ENCODE measurements at places on chromosomes 7 and 10. TPM values are rescaled to one million over a fixed set of nuclear protein-coding genes. Genes with fewer than 3 reads are reported as not detected.
A peak's percentile ranks its signal among the peaks of the same experiment; 100 is the strongest.

GRCh38 chr7:21146642-21147423 is 281.1 kb upstream of the SP4 start:
- no peaks in the 10 kb centered on the region for H3K4me1 ChIP-seq
- no peaks in the 10 kb centered on the region for H3K36me3 ChIP-seq
- H3K27ac ChIP-seq: no peak overlapping the region
- no peak overlapping the region for H3K4me3 ChIP-seq
- DNase-seq: no peak
- H3K27me3 ChIP-seq: peaks cover 2% of the 10 kb centered on the region

FAS gene
- 7.2 TPM for total RNA-seq

DNA sequence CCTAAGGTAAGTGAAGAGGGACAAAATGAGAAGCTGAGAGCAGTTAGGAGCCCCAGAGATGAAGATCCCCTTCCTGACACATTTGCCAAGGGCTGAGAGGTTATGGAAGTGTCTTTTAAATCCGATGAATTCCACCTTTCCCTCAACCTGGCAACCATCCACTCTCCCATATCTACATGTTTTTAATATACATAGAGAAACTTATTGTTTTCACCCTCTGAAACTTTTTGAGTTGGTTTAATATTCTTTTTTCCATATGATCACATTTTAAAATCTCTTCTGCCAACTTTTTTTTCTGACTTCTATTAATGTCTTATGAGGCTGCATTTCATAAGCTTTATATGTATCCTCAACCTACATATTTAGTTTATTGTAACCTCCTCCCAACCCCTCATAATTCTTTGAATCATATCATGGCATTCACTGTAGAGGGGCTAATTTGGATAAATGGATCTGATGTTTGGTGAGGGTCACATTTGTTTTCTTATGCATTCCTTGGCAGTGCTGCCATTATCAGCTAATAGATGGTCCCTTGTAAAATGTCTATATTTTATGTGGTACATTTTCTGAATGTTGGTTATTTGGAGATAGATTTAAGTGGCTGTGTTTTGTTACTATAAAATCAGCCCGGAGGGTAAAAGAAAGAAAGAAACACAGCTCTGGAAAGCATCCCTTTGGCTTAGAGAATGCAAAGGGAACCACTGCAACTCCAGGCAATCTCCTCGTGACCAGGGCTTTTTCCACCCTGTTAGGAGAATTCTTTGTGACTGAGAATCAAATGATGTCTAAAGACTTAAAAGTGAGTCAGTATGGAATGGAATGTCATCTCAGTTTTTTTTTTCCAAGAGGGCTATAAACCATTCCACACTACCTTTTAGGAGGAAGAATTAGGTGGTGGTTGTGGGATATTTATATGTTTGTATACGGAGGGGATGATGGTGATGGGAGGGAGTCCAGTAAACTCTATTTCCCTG is 334.4 kb downstream of the SUGCT start:
- H3K36me3 ChIP-seq: no peaks in the 10 kb centered on the region
- peak; percentile 92 for DNase-seq
- H3K27ac ChIP-seq: peak overlapping the region; percentile 78
- H3K27me3 ChIP-seq: no peaks in the 10 kb centered on the region
- peaks cover 6% of the 10 kb centered on the region for H3K4me1 ChIP-seq

DNA sequence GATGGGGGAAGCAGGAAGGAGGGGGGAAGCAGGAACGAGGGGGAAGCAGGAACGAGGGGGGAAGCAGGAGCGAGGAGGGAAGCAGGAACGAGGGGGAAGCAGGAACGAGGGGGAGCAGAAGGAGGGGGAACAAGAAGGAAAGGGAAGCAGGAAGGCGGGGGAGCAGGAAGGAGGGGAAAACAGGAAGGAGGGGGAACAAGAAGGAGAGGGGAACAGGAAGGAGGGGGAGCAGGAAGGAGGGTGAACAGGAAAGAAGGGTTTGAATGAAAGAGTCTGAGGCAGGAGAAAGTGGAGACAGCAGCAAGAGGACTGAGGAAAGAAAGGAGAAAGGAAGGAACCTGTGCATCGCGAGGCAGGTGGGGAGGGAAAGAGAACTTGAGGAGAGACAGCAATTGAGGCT is 256.6 kb downstream of the PTEN start:
- DNase-seq: no peak
- H3K27me3 ChIP-seq: no peaks in the 10 kb centered on the region
- H3K36me3 ChIP-seq: no peaks in the 10 kb centered on the region
- H3K4me1 ChIP-seq: no peaks in the 10 kb centered on the region
- no peak overlapping the region for H3K27ac ChIP-seq

COL26A1 gene
- total RNA-seq: 1.2 TPM

CPVL gene
- 24.8 TPM for total RNA-seq

- peak overlapping the region; percentile 37 for H3K27ac ChIP-seq
- no peak overlapping the region for H3K4me3 ChIP-seq
- no peaks in the 10 kb centered on the region for H3K36me3 ChIP-seq
- H3K27me3 ChIP-seq: no peaks in the 10 kb centered on the region
Observed at GRCh38 chr10:20920061-20920460, 22.9 kb upstream of the NEBL start.

GRCh38 chr7:101618207-101618839 is 10.8 kb downstream of the MYL10 start:
- H3K27ac ChIP-seq: no peak overlapping the region
- no peak overlapping the region for H3K4me3 ChIP-seq
- no peaks in the 10 kb centered on the region for H3K36me3 ChIP-seq
- DNase-seq: no peak
- H3K27me3 ChIP-seq: peaks cover 2% of the 10 kb centered on the region

GRCh38 chr7:54847921-54848320 is 88.9 kb upstream of the SEC61G start:
- no peaks in the 10 kb centered on the region for H3K27me3 ChIP-seq
- no peaks in the 10 kb centered on the region for H3K36me3 ChIP-seq
- no peak for DNase-seq
- H3K4me3 ChIP-seq: no peak overlapping the region
- H3K27ac ChIP-seq: no peak overlapping the region
- no peaks in the 10 kb centered on the region for H3K4me1 ChIP-seq

DNA sequence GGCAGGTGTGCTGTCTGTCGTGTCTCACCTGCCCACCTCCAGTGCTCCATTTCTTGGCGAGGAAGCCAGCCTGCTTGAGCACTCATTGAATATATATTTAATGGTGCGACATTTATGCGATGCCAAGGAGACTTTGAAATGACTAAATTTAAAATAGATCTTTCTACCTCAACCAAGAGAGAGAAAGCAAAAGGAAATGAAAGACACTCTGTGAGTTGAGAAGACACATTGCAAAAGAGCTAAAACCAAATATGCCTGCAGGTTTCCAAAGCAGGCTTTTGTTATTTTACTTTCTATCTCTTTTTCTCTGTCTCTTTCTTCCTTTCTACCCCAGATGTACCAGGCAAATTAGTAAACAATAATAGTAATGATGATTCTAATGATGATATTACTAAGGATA is 53.6 kb upstream of the AOAH start:
- no peak for DNase-seq
- no peak overlapping the region for H3K27ac ChIP-seq
- peaks cover 6% of the 10 kb centered on the region for H3K4me1 ChIP-seq
- H3K36me3 ChIP-seq: no peaks in the 10 kb centered on the region

- no peak for DNase-seq
- no peaks in the 10 kb centered on the region for H3K27me3 ChIP-seq
- peaks cover 2% of the 10 kb centered on the region for H3K4me1 ChIP-seq
- no peak overlapping the region for H3K27ac ChIP-seq
- H3K36me3 ChIP-seq: peaks cover 1% of the 10 kb centered on the region
- no peak overlapping the region for H3K4me3 ChIP-seq
Observed at GRCh38 chr10:99412099-99412498, 18.3 kb downstream of the GOT1 start.

GRCh38 chr7:6375348-6376101 is 72.2 kb downstream of the DAGLB start:
- H3K4me3 ChIP-seq: peak overlapping the region; percentile 83
- H3K36me3 ChIP-seq: peaks cover 4% of the 10 kb centered on the region
- peak; percentile 47 for DNase-seq
- H3K4me1 ChIP-seq: peaks cover 17% of the 10 kb centered on the region

DNA sequence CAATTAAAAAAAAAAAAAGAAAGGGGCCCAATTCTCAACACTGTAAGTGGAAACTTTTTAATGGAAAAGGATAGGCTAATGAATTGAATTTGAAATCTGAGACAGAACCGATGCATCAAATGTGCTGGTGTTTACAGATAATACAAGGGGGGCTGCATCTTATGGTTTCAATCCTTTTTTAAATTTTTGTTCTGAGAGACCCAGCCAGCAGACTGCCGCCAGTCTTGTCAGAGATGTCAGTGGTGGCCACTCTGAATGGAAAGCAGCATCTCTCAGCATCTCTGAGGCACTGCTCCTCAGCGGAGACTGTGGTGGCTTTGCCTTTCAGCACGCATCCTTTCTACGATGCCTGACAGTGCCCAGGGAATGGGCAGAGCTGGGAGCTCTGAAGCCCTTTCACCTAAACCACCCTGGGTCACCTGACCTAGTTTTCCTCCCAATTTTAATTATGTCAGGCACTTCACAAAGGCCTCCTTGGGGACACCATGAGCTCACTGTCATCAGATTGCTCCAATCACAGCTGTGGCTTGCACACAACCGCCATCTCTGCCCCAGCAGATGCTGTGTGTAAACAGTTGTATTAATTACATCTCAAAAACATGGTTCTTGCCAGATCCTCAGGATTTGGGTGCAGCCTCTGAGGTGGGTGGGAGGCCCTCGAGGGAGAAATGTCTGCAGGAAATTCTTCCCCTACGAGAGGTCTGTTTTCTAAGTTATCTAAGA is 81.2 kb downstream of the EGFR start:
- H3K27ac ChIP-seq: peak overlapping the region; percentile 89
- H3K36me3 ChIP-seq: no peaks in the 10 kb centered on the region
- no peaks in the 10 kb centered on the region for H3K27me3 ChIP-seq
- peaks cover 56% of the 10 kb centered on the region for H3K4me1 ChIP-seq

ANXA7 gene
- 53.3 TPM for total RNA-seq

GRCh38 chr7:7897509-7897908 is 71.1 kb upstream of the GLCCI1 start:
- no peak for DNase-seq
- no peaks in the 10 kb centered on the region for H3K27me3 ChIP-seq
- H3K4me3 ChIP-seq: no peak overlapping the region

- H3K4me3 ChIP-seq: no peak overlapping the region
- no peaks in the 10 kb centered on the region for H3K27me3 ChIP-seq
- peaks cover 47% of the 10 kb centered on the region for H3K36me3 ChIP-seq
- peaks cover 7% of the 10 kb centered on the region for H3K4me1 ChIP-seq
- DNase-seq: no peak
- H3K27ac ChIP-seq: no peak overlapping the region
Observed at GRCh38 chr7:38220452-38220851, 42.4 kb downstream of the STARD3NL start.

DNA sequence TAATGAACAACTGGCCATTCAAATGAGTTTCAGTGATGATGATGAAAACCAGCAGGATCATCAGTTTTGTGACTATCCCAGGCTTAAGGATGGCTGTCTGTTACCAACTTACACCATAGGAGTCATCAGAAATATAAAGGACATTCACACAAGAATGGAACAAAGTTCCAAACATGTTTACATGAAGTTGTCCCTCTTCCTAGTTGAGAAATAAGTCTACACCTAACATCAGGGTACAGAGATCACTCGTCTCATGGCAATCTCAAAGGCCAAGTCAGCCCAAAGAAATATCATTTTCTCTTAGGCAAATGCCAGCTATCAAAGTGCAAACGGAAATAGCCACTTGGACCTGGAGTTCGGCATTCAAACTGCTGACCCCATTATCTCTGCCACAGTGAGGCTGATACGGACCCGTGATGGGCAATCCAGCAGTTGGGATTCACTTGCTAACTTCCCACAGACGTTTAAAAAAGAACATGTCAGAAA is 53.0 kb downstream of the CREB3L2 start:
- H3K27me3 ChIP-seq: no peaks in the 10 kb centered on the region
- H3K36me3 ChIP-seq: no peaks in the 10 kb centered on the region

DNA sequence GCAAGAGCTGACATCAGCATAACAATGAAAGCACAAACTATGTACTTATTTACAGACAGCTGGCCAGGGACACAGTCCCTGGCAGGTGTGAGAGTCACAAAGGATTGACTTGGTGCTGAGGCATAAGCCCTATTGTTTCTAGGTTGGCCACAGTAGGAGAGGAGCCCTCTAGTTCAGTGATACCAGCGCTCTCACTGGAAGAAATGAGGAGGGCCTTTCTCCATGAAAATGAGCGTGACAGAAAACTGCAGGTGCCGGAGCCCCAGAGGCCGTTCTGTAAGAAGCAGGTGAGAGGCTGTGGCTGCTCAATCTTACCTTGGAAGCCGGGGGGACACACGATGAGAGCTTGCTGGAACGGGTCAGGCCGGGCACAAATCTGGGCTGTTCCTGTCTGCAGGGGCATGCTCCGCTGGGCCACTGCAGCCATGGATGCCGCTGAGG is 90.5 kb downstream of the CLEC2L start:
- H3K27ac ChIP-seq: no peak overlapping the region
- DNase-seq: no peak
- no peak overlapping the region for H3K4me3 ChIP-seq
- H3K4me1 ChIP-seq: peaks cover 3% of the 10 kb centered on the region
- H3K36me3 ChIP-seq: peaks cover 45% of the 10 kb centered on the region

ASAH2 gene
- 1.6 TPM for total RNA-seq

GRCh38 chr10:4766454-4766853 is 59.6 kb upstream of the AKR1E2 start:
- peak; percentile 53 for DNase-seq
- peaks cover 8% of the 10 kb centered on the region for H3K4me1 ChIP-seq
- no peaks in the 10 kb centered on the region for H3K36me3 ChIP-seq
- H3K4me3 ChIP-seq: no peak overlapping the region
- H3K27ac ChIP-seq: peak overlapping the region; percentile 16

DNA sequence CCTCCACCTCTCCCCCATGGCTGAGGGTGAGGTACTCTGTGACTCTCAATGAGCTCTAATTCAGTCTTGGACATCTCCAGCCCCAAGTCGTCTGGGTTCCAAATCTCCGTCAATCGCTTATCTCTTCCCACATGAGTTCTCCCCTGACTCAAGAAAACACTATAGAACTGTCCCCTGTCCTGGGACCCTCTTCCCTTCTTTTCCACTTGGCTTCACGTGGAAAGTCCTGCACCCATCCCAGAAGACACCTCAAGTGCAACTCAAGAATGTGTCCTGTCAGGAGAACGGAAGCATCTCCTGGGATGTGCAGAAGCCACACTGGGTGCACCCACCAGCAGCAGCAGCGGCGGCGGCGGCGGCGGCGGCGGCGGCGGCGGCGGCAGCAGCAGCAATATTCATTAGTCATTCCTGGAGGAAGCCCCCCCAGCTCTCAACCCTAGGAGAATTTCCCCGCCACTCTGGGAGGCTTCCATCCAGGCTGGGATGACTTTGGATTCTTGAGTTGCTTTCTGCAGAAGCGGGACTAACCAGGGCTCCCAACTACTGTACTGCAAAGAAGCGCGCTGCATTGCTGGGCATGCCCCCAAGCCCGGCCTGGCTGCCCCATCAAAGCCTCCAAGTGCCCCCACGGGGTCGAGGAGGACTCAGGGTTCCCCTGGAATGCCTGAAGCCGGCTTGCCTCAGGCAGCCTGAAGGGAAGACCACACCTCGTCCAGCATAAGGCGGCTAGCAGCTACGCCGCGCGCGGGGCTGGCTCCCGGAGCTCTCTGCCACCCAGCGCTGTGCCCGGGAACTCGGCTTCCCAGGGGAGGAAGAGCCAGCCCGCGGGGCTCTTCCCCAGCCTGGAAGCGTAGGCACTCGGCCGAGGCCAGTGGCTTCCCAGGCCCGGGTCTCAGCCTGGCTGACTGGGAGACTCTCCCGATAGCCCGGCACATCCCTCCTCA is 1.0 kb downstream of the CRTAC1 start:
- no peak overlapping the region for H3K27ac ChIP-seq
- H3K36me3 ChIP-seq: no peaks in the 10 kb centered on the region
- peaks cover 8% of the 10 kb centered on the region for H3K4me1 ChIP-seq

SPDYE2B gene
- total RNA-seq: not detected

RGS10 gene
- total RNA-seq: 47.6 TPM

GRCh38 chr7:93231259-93231658 is 907 bp upstream of the VPS50 start:
- no peak overlapping the region for H3K27ac ChIP-seq
- no peaks in the 10 kb centered on the region for H3K36me3 ChIP-seq
- peaks cover 5% of the 10 kb centered on the region for H3K4me1 ChIP-seq
- H3K4me3 ChIP-seq: peak overlapping the region; percentile 85

PPP1R17 gene
- not detected for total RNA-seq
